Astrocyte (in vitro differentiated cells and primary cell): ENCODE measurements at places on chromosomes 6 and 20. TPM values are rescaled to one million over a fixed set of nuclear protein-coding genes. Genes with fewer than 3 reads are reported as not detected.

GRCh38 chr20:26167499-26167898 lies 470.8 kb upstream of the ZNF337 start:
- no peaks in the 10 kb centered on the region for H3K36me3 ChIP-seq
- peaks cover 22% of the 10 kb centered on the region for H3K4me1 ChIP-seq
- H3K27ac ChIP-seq = peak overlapping the region; percentile 76
- peak; percentile 52 for DNase-seq
- H3K27me3 ChIP-seq = no peaks in the 10 kb centered on the region

Gene CGA
- 1.5 and 2.0 TPM in 2 replicates for total RNA-seq

- DNase-seq = no peak
- no peaks in the 10 kb centered on the region for H3K4me1 ChIP-seq
- no peak overlapping the region for H3K4me3 ChIP-seq
Measured at GRCh38 chr6:166274739-166275370, 33.3 kb downstream of the PRR18 start.

GRCh38 chr20:2137552-2138201 lies 36.0 kb downstream of the STK35 start:
- peak; percentile 79 for DNase-seq
- H3K36me3 ChIP-seq = no peaks in the 10 kb centered on the region
- H3K27me3 ChIP-seq = no peaks in the 10 kb centered on the region
- no peak overlapping the region for H3K4me3 ChIP-seq
- peak overlapping the region; percentile 52 for H3K27ac ChIP-seq

GRCh38 chr6:111667931-111668330 lies 62.3 kb upstream of the TRAF3IP2 start:
- DNase-seq = no peak
- no peak overlapping the region for H3K4me3 ChIP-seq
- no peak overlapping the region for H3K27ac ChIP-seq

Gene ZNF184
- 5.1 and 5.7 TPM in 2 replicates for total RNA-seq

GRCh38 chr6:134647861-134648260 lies 302.0 kb downstream of the ALDH8A1 start:
- H3K36me3 ChIP-seq = no peaks in the 10 kb centered on the region
- no peak overlapping the region for H3K4me3 ChIP-seq
- no peaks in the 10 kb centered on the region for H3K27me3 ChIP-seq

Gene GNMT
- total RNA-seq = 0.68 TPM in 1 of 2 replicates, not detected in the other

Gene LBP
- total RNA-seq = not detected in 2 replicates

GRCh38 chr20:32056708-32057483 lies 4.9 kb downstream of the HCK start:
- H3K4me3 ChIP-seq = no peak overlapping the region
- DNase-seq = no peak
- no peak overlapping the region for H3K27ac ChIP-seq
- H3K27me3 ChIP-seq = peaks cover 42% of the 10 kb centered on the region

GRCh38 chr20:53547664-53548239 lies 45.9 kb downstream of the ZNF217 start:
- no peaks in the 10 kb centered on the region for H3K27me3 ChIP-seq
- peak; percentile 52 for DNase-seq
- no peak overlapping the region for H3K4me3 ChIP-seq
- H3K27ac ChIP-seq = no peak overlapping the region
- peaks cover 3% of the 10 kb centered on the region for H3K4me1 ChIP-seq
- H3K36me3 ChIP-seq = no peaks in the 10 kb centered on the region

- no peaks in the 10 kb centered on the region for H3K27me3 ChIP-seq
- DNase-seq = no peak
- no peaks in the 10 kb centered on the region for H3K36me3 ChIP-seq
- no peak overlapping the region for H3K4me3 ChIP-seq
Measured at GRCh38 chr6:304833-305370, 12.6 kb downstream of the DUSP22 start.

DNA sequence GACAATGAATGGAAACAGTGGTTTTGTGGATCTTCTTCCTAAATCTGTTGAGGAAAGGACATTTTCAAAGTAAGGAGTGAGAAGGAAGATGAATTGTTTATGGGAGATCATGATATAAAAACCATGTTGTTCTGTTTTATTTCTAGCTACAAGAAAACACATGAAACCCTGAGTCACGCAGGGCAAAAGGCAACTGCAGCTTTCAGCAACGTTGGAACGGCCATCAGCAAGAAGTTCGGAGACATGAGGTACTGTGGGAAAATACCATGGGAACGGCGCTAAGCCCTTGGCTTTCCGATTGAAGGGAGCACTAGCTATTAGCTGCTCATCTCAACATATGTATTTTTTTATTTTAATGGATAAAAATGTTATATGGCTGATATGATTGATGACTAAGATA lies 53.6 kb downstream of the HDDC2 start:
- H3K27ac ChIP-seq = no peak overlapping the region
- H3K4me3 ChIP-seq = no peak overlapping the region
- H3K36me3 ChIP-seq = no peaks in the 10 kb centered on the region
- no peak for DNase-seq

Gene FBXO5
- total RNA-seq = 6.1 and 7.5 TPM in 2 replicates

DNA sequence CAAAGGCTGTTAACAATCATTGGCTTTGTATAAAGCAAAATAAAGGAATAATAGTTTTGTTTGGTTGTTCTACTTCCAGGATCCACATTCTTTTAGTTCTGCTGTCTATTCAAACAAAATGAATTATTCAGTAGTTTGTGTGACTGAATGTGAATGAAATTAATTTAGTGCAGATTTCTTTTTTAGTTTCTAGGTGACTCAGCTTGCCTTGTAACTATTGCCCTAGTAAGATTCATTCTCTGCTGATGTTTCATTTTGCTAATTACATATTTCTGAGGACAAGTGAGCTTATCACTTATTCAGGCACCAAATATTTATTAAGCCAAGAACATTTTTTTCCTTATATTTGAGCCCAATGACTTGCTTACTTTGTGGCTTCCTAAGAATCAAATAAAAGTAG lies 46.5 kb upstream of the RIPOR2 start:
- peak overlapping the region; percentile 78 for H3K27ac ChIP-seq
- H3K4me3 ChIP-seq = no peak overlapping the region
- no peaks in the 10 kb centered on the region for H3K36me3 ChIP-seq
- H3K27me3 ChIP-seq = no peaks in the 10 kb centered on the region

Gene PAK5
- total RNA-seq = 0.16 and 0.19 TPM in 2 replicates

GRCh38 chr20:56414842-56415765 lies 3.0 kb downstream of the CASS4 start:
- H3K27ac ChIP-seq = peak overlapping the region; percentile 61
- DNase-seq = peak; percentile 85
- H3K4me3 ChIP-seq = no peak overlapping the region

Gene KCNK15
- 0.14 and 0.17 TPM in 2 replicates for total RNA-seq

GRCh38 chr20:1334761-1335160 lies 5.8 kb upstream of the SDCBP2 start:
- H3K4me1 ChIP-seq = peaks cover 11% of the 10 kb centered on the region
- DNase-seq = no peak
- no peak overlapping the region for H3K4me3 ChIP-seq
- no peaks in the 10 kb centered on the region for H3K36me3 ChIP-seq

GRCh38 chr6:169450097-169450496 lies 196.5 kb upstream of the THBS2 start:
- H3K27ac ChIP-seq = no peak overlapping the region
- no peaks in the 10 kb centered on the region for H3K27me3 ChIP-seq
- no peaks in the 10 kb centered on the region for H3K36me3 ChIP-seq
- H3K4me1 ChIP-seq = peaks cover 14% of the 10 kb centered on the region
